Activated CD4-positive, alpha-beta T cell treated with anti-CD3 and anti-CD28 coated beads, Interleukin-2, amount 50 U/mL, for 4 hours (primary cell): ENCODE measurements at places on chromosomes 5 and 9.

- no peak for DNase-seq
These were observed 32.6 kb upstream of the ACO1 start for GRCh38 chr9:32351845-32352244.

- no peak for DNase-seq
These were observed 162.0 kb downstream of the RGS3 start for GRCh38 chr9:113625486-113625885.

- DNase-seq = no peak
These were observed 62.9 kb upstream of the SIMC1 start for GRCh38 chr5:176175101-176175852.

DNA sequence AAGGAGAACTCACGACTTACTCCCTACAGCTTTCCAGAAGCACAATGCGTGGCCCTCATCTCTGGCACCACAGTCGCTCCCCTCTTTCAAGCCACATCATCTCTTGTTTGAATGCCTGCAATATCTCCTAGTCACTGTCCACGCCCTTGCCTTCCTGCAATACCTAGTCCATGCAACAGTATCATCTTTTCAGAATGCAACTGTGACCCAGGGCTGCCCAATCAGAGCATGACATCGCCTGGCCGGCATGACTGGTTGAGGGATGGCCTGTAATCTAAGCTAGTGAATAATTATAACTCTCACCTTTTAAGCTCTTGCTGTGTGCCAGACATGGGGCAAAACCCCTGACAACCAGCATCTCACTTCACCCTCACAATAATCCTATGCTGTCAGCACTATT, 52.5 kb upstream of the CPEB4 start:
- no peak for DNase-seq

- no peak for DNase-seq
These were observed 76.0 kb downstream of the ACTBL2 start for GRCh38 chr5:57406641-57407040.

DNA sequence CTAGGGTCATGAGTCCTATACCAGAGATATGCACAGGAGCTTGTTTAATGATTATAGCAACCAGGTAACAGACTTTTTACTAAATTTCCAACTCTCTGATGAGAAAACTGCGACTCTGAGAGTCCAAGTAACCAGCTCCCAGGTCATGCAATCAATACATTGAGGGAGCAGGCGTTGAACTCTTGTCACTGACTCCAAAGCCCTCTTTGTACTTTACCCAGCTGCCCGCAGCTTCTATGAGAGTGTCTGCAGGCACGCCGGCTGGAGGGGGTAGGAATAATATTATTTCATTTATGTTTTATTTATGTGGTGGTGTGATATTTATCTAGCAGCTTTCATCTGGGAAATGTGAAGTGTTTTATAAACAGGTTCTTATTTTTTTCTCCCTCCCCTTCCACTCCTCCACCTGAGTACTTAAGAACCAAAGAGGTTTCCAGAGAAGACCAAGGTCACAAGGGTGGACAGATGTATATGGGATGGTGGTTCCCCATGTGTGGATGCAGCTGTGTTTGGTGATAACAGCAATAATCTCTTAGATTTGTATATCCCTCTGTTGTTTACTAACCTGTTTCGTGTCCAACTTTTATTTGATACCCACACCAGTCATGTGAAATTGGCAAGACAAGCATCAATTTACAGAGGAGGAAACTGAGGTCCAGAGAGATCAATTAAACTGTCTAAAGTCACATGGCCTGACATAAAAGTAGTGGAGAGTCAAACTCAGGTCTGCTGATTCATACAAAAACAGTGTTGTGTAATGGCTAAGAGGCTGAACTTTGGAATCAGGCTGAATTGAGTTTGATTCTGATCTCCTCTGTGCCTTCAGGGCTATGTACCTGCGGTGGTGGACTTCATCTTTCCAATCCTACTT, 140.2 kb upstream of the TRIM32 start:
- no peak for DNase-seq

- DNase-seq = no peak
These were observed 36.0 kb downstream of the KCNT1 start for GRCh38 chr9:135737840-135738521.

DNA sequence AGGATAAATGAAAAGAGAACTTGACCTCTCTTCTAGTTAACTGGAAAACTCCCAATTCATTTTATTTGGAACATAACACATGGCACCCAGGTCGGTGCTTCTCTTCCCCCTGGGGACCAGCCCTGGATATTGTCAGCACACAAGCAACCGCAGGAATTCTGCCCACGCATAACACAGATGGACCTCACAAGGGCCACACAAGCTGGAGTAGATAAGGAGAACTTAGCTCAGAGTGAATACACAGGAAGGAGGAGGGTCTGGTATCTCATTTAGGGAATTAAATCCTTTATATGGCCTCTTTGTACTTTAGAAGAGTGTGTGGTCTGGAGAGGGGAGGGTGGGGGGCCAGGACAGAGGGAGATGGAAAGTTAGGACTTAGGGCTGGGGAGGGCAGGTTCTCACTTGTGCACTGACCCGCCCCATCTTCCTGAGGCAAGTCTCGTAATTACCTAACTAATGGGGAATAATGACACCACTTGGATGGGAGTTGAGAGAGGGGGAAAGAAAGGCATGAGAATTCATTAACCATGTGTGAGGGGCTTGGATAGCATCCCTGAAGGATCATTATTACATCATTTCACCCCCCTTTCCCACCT, 341.2 kb upstream of the WWC1 start:
- no peak for DNase-seq

DNA sequence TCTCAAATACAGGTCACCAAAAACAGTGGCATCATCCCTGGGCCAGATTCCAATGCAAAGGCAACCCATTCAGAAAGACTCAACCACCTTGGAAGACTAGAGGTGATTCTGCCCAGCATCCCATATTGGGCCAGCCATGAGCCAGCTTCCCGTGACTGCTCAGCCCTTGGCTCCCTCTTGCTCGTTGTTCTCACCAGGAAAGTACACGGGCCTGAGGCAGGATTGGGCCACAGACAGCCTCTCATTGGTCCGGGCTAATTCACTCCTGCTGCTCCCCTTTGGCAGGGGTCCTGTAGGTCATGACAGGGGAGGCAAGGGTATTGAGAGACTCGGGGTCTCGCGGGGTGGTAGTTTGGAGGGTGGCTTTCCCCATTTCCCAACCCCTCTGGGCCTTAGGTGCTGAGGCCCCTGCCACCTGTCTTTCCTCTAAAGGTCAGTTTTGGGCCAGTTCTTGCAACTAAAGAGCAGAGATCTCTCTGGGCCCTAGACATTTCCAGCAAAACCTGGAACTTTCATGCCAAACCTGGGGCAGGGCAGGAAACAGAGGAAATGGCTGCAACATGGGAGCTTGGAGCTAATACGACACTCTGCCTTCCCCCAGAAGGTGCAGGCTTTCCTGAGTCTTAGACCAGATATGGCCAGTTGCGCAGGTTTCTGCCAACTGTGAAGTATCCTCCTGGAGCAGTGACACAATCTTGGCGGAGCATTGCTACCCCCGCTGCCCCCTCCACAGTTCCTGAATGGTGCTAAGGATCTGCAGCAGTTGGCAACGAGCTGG, 22.0 kb upstream of the FGFR4 start:
- no peak for DNase-seq

DNA sequence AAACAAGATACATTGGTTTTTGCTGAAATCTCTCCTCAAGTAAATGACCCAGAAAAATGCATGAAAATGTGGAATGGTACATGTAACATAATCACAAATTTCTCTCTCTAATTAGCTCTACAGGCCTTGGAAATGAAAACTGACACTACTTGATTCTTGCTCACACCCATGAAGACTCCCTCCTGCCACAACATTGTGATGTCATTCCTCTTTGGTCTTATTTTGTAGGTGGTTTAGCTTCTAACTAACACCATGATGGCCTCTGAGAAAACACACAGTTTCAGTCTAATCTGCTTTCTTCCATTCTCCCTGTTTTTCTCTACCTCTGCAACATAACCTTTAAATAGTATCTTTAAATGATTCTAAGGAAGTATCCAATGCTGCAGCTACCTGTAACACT, 78.6 kb upstream of the FAM174A start:
- no peak for DNase-seq

GRCh38 chr5:6423327-6424109, 25.1 kb upstream of the UBE2QL1 start:
- no peak for DNase-seq

- DNase-seq = no peak
These were observed 687.0 kb upstream of the C9orf72 start for GRCh38 chr9:28260330-28260729.
